ENCODE measurements at places on chromosomes 7 and 10. TPM values are rescaled to one million over a fixed set of nuclear protein-coding genes. Genes with fewer than 3 reads are reported as not detected.

RNF148 gene
- total RNA-seq: 0.36 TPM

FLNC gene
- total RNA-seq: 107 TPM

SPRN gene
- total RNA-seq: 0.16 TPM

PAPSS2 gene
- 32.6 TPM for total RNA-seq

SYCE1 gene
- not detected for total RNA-seq

GPR37 gene
- total RNA-seq: 1.5 TPM

CDK14 gene
- 45.1 TPM for total RNA-seq

PNLIP gene
- total RNA-seq: not detected

CYP3A7 gene
- not detected for total RNA-seq

LANCL2 gene
- total RNA-seq: 17.2 TPM

ACBD7 gene
- total RNA-seq: 0.32 TPM

IFIT1B gene
- under 0.01 TPM for total RNA-seq

ELOVL3 gene
- 2.2 TPM for total RNA-seq
